ENCODE measurements at places on chromosomes 13 and 19.

GRCh38 chr13:34335014-34336007, 517.4 kb downstream of the RFC3 start:
- no peak for DNase-seq

- no peak for DNase-seq
Observed at GRCh38 chr13:99153219-99153618, 47.4 kb upstream of the UBAC2 start.

DNA sequence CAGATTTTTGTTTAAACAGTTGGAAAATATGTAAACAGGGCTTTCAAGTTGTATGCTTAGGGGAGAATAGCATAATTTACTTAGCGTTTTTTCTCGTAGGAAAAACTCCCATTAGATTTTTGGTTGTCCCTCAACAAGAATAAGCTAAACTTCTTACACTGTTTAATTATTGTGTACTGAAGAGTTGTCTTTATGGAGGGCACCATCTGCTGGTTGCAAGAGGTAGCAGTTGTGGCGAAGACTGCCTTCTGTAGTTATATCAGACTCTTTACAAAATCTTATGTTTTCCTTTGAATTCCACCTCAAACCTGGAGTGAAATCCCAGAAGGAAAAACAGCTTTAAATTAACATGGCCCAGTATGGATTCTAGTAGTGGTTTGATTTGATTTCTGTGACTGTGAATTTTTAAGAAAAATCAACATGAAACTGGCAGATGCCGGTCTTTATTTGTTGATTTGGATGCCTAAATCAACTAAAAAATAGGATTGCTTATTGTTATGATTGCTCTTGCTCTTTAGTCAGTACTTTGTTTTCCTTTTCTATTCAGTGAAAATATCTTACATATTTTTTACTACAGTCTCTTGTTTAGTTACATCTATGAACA, 53.4 kb downstream of the PDS5B start:
- DNase-seq: peak; percentile 43

DNA sequence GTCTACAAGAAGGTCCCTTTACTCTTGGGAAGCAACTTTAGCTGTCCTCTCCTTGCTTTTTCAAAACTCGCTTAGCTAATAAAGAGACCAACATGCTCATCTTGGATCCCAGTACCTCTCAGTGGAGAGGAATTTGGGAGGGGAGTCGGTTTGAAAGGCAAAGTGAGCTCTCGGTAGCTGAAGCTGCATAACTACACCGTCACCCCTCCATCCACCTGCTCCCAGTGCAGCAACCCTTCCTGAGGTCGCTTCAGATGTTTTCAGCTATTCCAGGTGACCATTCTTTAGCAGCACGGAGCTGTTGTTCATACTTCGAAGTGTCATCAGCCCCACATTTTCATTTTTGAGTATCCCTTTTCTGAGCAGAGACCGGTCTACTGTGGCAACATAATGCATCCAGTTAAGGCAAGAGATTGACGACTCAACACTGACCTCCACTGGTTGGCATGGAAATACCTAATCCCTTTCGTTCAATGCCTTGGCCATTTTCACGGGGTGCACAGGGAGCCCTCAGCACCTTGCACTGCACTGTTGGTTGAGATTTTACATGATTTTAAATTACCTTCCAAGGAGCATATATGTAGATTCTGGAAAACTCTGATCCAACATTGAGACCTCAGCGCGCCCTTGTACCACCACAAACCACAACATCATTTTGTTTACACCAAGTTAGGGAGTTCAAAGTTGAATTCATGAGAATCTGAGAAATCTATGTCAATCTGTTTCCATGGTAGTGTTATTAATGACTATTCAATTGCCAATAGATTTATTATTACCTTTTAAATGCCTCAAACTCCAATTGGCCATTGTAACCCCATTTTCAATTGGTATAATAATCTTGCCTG, 42.2 kb downstream of the DLEU7 start:
- DNase-seq: peak; percentile 67

DNA sequence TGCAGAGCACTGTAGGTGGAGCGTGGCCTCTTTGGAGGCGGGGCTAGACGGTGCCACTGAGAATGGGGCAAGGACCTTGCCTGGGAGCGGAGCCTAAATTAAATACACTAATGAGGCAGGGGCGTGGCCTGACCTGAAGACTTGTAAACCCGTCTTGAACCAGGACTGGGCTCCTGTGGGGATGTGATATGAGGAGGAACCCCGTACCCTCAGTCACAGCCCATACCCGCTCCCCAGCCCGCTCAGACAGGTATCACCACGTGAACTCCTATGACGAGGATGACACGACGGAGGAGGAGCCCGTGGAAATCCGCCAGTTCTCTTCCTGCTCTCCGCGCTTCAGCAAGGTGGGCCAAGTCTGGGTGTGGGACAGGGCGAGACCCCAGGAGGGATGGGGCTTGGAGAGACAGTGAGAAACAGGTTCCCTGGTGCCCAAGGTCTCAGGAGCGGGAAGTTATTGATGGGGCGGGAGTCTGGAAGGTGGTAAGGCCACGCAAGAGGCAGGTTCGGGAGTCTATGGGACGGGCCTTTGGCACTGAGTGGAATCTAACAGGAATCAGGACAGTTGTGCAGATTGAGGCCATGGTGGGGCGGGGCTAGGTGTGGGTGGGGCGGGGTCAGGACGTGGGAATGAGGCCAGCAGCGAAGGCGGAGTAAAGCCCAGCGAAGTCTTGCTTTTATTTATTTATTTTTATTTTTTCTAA, 14.7 kb downstream of the DNASE2 start:
- no peak for DNase-seq

GRCh38 chr13:66138172-66138811, 1091.8 kb downstream of the PCDH9 start:
- peak; percentile 1 for DNase-seq

All from CD4-positive, alpha-beta T cell treated with Interferon gamma for 1 hour (primary cell).